Adrenal gland (tissue), 19 donors: ENCODE measurements at places on chromosomes 5 and 9. TPM values are rescaled to one million over a fixed set of nuclear protein-coding genes. Genes with fewer than 3 reads are reported as not detected.

GRCh38 chr5:157486861-157487260 is 26.8 kb downstream of the NIPAL4 start:
- no peak overlapping the region for H3K4me3 ChIP-seq
- no peak for DNase-seq
- no peak overlapping the region for H3K27ac ChIP-seq
- no peaks in the 10 kb centered on the region for H3K4me1 ChIP-seq
- H3K27me3 ChIP-seq: no peaks in the 10 kb centered on the region

- no peaks in the 10 kb centered on the region for H3K4me1 ChIP-seq
- H3K4me3 ChIP-seq: no peak overlapping the region
- no peak overlapping the region for H3K27ac ChIP-seq
Observed at GRCh38 chr9:1207686-1208085, 157.5 kb downstream of the DMRT2 start.

GRCh38 chr5:132132138-132132537 is 58.5 kb downstream of the CSF2 start:
- H3K4me1 ChIP-seq: no peaks in the 10 kb centered on the region
- H3K27ac ChIP-seq: no peak overlapping the region
- no peak overlapping the region for H3K4me3 ChIP-seq
- no peak for DNase-seq

GRCh38 chr5:164098531-164098930 is 593.1 kb downstream of the MAT2B start:
- H3K4me1 ChIP-seq: no peaks in the 10 kb centered on the region
- no peak for DNase-seq
- no peaks in the 10 kb centered on the region for H3K27me3 ChIP-seq
- H3K4me3 ChIP-seq: no peak overlapping the region
- no peaks in the 10 kb centered on the region for H3K36me3 ChIP-seq

DNA sequence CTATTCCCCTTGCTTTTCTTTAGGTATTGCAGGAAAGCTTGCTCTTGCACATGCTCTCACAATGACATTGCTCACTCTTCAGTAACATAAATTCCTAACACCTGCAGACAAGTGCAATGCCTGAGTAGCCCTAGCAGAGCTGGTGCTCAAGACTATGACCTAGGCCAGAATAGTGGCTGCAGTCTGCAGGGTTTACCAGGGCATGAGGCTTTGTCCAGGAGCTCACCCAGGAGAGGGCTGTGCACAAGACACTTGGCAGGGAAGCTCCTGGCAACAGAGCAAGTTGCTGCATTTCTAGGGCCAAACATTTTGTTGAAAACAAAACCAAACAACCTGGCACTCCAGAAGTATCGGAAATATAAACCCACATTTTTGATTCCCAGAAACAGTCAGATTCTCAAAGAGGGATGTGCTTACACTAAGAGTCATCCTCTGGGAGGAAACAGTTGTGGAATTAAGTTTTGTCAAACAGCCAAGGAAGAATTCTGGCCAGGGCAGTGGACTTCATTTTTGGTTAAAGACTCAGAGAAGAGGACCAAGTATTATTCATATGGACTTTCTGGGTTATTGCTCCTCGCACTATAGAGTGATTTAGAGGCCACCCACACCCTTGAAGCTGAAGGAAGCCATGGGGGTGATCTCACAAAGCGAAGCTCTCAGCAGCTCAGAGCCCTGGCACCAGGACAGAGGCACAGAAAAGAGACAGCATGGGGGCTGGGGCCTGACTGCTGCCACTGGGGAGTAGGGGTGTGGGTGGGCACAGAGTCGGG is 44.9 kb downstream of the MACROH2A1 start:
- H3K4me3 ChIP-seq: no peak overlapping the region
- peaks cover 35% of the 10 kb centered on the region for H3K4me1 ChIP-seq
- DNase-seq: no peak
- no peaks in the 10 kb centered on the region for H3K27me3 ChIP-seq

DNA sequence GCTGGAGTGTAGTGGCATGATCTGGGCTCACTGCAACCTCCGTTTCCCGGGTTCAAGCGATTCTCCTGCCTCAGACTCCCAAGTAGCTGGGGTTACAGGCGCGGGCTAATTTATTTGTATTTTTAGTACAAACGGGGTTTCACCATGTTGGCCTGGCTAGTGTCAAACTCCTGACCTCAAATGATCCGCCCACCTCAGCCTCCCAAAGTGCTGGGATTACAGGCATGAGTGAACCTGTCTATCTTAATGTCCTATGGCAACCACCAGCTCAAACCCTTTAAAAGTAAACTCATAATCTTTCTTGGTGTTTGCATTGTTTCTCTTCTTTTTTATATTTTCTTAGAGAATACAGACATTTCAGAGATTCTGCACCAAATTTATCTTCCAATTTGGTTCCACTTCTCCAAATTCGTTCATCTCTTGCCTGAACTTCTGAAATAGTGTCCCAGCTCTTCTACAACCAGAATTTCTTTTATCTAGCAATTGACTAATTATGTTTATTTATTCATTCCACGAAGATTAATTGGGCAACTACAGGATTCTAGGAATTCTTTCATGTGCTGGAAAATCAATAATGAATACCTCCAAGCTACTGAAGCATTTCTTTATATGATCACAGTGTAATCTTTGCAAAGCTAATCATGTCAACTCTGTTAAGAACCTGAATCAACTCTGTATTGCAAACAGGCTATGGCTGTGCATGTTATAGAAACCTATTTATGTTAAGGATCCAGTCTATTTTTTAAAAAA is 60.0 kb upstream of the TYRP1 start:
- H3K36me3 ChIP-seq: no peaks in the 10 kb centered on the region
- H3K27me3 ChIP-seq: no peaks in the 10 kb centered on the region
- H3K27ac ChIP-seq: no peak overlapping the region
- H3K4me3 ChIP-seq: no peak overlapping the region
- no peak for DNase-seq

OLFM1 gene
- total RNA-seq: 36.9 TPM

SLC36A2 gene
- total RNA-seq: not detected
